T1000 (cell line): ENCODE measurements at places on chromosomes 7 and 10.

GRCh38 chr10:75168275-75168674 is 42.3 kb upstream of the VDAC2 start:
- DNase-seq: no peak

GRCh38 chr10:33804584-33804983 is 470.1 kb upstream of the NRP1 start:
- DNase-seq: no peak

DNA sequence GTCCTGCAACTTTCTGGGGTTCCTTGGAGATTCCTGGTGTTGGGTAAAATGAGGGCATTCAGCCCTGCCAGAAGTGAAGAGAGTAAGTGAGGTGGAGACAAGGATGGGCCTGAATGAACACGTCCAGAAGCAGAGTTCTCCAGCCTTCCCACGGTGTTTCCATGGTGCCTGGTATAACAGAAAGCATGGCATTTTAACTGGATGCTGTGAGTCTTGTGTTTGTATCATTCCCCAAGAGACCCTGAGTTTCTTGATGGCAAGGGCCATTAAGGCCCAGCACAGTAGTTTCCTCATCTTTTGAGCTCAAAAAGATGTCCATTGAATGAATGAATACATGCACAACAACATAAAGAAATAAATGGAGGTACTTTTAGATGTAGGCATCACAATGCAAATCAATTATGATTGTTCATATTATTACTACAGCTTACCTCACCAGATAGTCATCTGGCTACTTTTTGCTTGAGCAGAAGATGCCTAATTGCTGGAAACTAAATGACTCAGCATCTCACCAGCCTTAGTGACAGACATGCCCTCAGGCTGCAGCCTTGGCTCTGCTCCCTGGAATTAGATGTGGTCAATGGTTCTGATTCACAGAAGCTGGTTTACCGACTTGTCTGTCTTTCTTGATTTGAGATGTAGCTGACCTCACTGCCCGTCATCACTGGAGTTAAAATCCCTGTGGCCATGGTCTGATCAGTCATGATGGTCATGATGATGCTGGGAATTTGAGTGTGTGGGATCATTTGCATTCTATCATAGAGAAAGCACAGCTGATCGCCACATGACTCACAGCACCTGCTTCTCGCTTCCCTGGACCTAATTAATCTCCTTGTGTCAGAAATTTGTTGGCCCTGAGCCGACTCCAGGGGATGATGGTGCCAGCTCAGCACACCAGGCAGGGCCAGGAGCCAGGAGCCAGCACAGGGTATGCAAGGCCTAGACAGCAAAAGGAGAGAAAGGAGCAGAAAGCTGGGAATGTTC is 83.9 kb downstream of the CXCL12 start:
- peak; percentile 92 for DNase-seq

DNA sequence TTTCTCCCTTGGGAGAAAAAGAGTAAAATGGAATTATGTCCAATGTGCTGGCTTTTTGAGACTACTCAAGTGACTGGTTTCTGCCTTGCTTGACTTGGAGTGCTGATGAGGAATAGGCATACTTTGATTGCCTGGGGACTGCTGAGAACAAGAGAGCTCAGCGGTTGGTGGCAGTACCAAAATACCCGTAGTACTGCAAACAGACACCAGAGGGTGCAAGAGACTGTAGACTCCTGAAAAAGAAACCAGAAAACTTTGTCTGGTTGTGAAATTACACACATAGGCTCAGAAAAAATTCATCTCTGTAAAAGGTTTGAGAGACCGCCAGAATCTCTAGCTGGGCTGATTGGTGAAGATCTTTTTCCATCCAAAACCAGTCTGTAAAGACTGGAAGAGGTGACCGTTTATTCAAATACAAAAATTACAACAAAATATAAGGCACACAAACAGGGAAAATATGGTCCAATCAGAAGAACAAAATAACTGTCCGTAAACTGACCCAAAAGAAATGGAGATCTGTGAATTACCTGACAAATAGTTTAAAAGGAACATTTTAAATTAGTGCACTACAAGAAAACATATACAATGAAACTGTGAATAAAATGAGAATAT is 18.5 kb downstream of the BICC1 start:
- DNase-seq: no peak

- no peak for DNase-seq
These were observed 60.5 kb upstream of the CPXM2 start for GRCh38 chr10:123952099-123952498.

- no peak for DNase-seq
These were observed 44.4 kb downstream of the SCD start for GRCh38 chr10:100391163-100392002.

GRCh38 chr10:100841528-100841927 is 71.2 kb upstream of the SLF2 start:
- DNase-seq: no peak

GRCh38 chr7:20598459-20599309 is 16.8 kb upstream of the ABCB5 start:
- DNase-seq: no peak

- DNase-seq: peak; percentile 65
These were observed 613 bp downstream of the OAT start for GRCh38 chr10:124417895-124418725.

DNA sequence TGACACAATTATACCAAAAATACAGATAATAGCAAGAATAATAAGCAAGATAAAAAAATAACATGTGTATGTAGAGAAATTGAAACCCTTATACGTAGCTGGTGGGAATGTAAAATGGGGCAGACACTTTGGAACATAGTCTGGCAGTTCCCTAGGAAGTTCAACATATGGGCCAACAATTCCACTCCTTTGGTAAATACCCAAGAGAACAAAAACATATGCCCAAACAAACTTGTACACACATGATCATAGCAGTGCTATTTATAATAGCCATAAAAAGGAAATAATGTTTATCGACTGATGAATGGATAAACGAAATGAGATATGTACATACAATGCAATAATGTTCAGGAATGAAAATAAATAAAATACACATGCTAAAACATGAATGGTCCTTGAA is 462.4 kb upstream of the SORCS1 start:
- no peak for DNase-seq

DNA sequence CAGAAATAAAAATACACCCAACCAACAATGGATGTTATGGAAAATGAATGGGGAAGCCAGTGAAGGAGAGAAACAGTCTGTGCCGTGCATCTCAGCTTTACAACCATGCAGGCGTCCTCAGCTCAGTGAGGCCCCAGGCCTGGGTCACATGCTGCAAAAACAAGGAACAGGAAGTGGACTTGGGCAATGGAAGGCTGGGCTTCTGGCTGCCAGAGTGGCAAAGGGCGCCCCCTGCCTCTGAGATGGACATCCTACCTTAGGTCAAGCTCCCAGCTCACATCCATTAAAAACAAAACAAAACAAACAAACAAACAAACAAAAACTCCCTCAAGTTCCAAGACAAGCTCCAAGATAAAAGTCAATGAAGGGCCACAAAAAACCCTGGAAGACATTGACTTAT is 54.7 kb upstream of the AFAP1L2 start:
- no peak for DNase-seq

DNA sequence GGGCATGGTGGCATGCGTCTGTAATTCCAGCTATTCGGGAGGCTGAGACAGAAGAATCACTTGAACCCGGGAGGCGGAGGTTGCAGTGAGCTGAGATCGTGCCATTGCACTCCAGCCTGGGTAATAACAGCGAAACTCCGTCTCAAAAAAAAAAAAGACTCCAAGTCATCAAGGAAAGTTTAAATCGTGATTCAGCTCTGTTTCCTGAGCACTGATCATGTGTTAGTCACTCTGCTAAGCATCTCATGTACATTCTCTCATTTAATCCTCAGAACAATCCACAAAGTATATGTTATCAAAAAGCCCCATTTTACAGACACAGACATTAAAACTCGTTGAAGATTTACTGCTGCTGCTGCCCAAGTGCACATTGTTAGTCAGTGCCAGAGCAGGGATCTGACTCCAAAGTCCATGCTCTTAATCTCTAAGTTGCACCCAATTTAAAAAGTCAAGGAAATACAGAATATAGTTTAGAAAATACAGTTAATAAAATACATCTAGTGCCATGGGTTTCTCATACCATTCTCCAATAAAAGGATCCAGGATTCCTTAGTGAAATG is 6.2 kb downstream of the PIK3AP1 start:
- DNase-seq: no peak

DNA sequence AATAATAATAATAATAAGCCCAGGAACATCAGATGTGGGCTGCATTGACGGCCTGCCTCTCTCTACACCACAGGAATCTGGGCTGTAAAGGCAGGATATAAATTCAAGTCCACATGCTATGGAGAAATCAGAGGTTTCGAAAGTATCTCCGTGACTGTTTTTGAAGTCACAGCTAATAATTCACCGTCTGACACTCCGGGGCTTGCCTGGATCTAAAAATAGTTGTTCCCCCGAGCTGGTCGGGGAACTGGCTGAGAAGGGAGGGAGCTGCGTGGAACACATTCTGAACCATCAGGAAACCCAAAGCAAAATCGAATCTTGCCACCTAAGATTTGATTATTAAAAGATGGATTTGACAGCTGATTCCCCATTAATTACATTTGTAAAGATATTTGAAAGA is 35.4 kb downstream of the KLF6 start:
- DNase-seq: no peak

- DNase-seq: no peak
These were observed 21.5 kb downstream of the BTAF1 start for GRCh38 chr10:91944880-91945630.

GRCh38 chr7:12540850-12541249 is 29.7 kb upstream of the SCIN start:
- no peak for DNase-seq

DNA sequence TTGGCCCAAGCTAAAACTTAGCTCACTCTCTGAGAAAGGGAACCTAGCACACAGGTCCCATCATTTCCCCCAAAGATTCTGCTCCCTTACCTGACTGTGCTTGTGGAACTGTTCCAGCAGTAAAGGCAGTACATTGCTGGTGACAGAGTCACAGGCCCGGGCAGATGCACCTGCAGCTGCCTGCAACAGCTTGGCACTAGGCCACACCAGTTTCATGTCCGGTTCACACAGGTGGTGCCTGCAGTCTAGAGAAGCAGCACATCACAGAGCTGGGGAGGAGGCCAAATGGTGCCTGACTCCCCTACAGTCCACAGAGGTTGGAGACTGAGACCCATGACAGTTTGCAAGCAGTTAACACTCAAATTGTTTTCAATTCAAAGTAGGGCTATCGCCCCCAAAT is 22.2 kb downstream of the ZDHHC16 start:
- no peak for DNase-seq

DNA sequence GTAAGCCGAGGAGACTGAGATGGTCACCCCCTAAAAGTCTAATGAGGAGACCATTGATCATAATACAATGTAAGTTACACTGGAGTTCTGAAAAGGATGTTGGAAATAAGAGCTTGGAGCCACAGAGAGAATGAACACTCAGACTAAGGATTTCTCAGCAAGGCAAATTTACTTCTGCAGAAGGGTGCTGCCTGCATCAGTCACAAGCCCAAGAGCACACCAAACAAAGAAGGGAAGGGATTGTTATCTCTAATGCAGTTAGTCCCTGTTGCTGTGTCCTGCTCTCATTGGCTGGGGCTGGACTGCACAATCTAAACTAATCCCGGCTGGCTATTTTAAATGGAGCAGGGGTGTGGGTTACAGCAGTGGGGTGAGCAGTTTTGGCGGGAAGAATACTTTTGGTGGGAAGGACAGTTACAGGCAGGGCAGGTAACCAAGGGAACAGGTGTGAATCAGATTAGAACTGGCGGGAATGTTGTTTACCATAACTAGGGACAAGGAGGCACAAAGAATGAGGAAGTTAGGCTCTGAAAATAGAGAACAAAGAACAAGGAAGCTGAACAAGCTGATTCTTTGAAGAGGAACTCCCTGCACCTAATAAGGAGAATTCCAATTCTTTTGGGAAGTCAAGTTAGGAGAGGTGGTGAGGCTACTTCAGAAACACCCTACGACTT is 30.3 kb upstream of the TRIM24 start:
- no peak for DNase-seq

DNA sequence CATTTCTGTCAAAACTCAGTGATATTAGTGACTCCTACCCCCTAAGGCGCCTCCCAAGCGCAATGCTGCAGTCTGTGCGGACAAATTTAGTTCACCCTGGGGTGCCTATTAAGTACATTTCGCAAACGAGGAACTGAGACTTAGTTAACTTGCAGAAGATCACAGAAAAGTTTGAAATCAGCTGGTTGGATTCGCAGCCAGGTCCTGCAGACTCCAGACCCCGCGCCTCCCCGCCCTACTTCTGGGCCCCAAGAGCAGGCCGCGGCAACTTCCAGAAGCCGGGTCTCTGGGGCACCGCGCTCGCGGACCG is 588 bp downstream of the CYREN start:
- DNase-seq: no peak

DNA sequence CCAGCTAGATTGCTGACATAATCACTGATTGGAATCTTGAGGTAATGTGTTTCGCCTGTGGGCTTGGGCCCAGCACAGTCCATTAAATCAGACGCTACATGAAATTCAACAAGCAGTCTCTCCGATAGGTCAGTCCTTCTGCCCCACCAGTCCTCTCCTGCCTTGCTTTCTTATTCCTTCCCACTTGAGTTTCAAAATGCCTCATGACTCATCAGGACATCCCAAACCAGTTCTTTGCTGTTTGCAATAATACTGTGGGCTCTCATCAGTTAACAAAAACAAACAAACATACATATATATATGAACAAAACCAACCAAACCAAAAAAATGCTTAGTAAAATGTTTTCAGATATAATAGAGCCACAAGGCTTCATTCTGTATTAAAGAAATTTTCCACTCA is 599.0 kb downstream of the SORCS1 start:
- no peak for DNase-seq

DNA sequence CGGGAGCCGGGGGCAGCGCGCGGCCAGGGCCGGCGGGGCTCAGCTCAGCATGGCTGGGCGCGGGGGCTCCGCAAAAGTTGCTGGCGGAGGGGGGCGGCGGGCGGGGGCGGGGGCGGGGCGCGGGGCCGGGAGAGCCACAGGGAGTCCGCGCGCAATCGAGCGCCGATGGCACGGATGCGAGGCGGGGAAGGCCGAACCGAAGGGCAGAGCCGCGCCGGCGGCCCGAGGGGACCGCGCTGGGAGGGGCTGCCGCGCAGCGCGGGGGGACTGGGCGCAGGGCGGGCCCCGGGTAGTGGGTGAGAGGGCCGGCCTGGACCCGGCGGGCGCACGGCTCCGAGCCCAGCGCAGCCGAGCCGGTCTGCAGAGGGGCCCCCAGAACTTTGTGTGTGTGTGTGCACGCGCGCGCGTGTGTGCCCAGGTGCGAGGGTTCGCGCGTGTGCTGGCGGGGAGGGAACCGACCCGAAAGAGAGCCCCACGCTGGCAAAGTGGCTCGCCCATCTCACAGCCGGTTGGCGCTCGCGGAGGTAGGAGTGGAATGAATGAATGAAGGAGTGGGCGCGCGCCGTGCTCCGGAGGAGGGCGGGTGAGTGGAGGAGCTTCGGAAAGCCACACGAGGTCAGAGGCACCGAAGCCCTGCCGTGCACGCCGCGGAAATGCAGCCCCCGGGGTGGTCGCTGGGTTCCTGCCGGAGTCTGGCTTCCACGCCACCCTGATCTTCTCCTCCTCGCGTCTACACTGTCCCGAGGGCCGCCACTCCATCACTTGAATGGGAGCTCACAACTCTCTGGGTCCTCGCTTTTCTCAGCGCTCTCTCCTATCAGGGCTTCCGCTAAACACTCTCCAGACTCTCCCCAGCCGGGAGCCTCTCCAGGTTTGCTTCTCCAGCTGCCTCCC is at the start of gene HIPK2:
Gene HIPK2, minus strand, starts transcription at position 51 of the 894 bp plus-strand sequence. CDS start 375 bp downstream, outside the sequence.
- DNase-seq: peak; percentile 3

GRCh38 chr10:66719483-66719882 is 206.4 kb upstream of the LRRTM3 start:
- no peak for DNase-seq

- DNase-seq: no peak
These were observed 18.6 kb upstream of the GATA3 start for GRCh38 chr10:8035641-8036470.

GRCh38 chr10:61892961-61893360 is 8.5 kb upstream of the ARID5B start:
- no peak for DNase-seq
